ENCODE measurements at places on chromosomes 7 and 10. TPM values are rescaled to one million over a fixed set of nuclear protein-coding genes. Genes with fewer than 3 reads are reported as not detected.

DNA sequence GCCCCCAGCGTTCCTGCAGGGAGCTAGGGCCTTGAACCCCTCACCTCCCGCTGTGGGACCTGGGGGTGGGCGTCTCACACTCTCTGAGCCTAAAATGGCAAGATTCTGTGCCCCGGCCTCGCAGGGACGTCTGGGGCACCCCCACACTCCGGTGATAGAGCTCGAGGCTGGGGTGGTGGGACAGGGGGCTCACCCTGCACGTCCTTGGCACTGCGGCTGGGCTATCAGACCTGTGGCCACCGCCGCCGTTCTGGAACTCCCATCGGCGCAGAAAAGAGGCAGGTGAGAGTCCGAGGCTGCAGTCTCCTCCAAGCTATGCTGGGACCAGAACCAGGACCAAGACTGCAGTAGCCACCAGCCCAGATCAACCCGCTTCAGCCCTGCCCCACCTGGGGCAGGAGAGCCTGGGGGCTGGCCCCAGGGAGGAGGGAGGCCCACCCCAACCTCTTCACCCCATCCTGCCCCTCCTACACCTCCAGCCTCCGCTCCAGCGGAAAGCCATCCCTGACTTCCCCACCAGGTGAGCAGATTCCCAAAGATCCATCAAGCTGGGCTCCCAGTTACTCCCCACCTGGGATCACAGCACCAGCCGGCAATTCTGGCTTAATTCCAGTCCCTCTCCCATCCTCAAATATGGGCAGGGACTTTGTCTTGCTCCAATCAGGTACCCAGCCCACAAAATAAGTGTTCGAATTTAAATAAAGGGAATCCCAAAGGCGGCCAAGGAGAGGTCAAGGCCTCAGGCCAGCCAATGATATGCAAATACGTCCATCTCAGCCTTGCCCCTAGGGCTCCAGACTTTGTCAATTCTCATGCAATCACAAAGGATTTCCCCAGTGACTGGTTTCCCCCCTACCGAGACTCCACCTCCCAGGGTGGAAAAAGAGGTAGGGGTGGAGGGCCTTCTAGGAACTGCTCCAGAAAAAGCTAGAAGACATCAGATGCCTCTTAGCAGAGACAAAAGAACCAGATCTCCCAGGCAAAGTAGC is 16.4 kb downstream of the TNRC18 start:
- no peak overlapping the region for H3K4me3 ChIP-seq
- peaks cover 18% of the 10 kb centered on the region for H3K4me1 ChIP-seq
- H3K27ac ChIP-seq: no peak overlapping the region
- no peaks in the 10 kb centered on the region for H3K27me3 ChIP-seq
- peaks cover 12% of the 10 kb centered on the region for H3K36me3 ChIP-seq
- no peak for DNase-seq

Gene NUTM2E
- not detected for total RNA-seq

Gene TBXAS1
- 27.4 TPM for total RNA-seq

- H3K27ac ChIP-seq: no peak overlapping the region
- H3K27me3 ChIP-seq: no peaks in the 10 kb centered on the region
- H3K4me1 ChIP-seq: no peaks in the 10 kb centered on the region
- H3K36me3 ChIP-seq: no peaks in the 10 kb centered on the region
- H3K4me3 ChIP-seq: no peak overlapping the region
Measured at GRCh38 chr10:128046953-128047290, 79.3 kb downstream of the MKI67 start.

GRCh38 chr7:76395965-76396726 is 13.4 kb downstream of the SSC4D start:
- peaks cover 19% of the 10 kb centered on the region for H3K4me1 ChIP-seq
- no peaks in the 10 kb centered on the region for H3K27me3 ChIP-seq

All from adrenal gland (tissue), 19 donors.